ENCODE measurements at places on chromosomes 3 and 15.

- no peak for DNase-seq
Measured at GRCh38 chr3:55544219-55544618, 57.1 kb upstream of the WNT5A start.

DNA sequence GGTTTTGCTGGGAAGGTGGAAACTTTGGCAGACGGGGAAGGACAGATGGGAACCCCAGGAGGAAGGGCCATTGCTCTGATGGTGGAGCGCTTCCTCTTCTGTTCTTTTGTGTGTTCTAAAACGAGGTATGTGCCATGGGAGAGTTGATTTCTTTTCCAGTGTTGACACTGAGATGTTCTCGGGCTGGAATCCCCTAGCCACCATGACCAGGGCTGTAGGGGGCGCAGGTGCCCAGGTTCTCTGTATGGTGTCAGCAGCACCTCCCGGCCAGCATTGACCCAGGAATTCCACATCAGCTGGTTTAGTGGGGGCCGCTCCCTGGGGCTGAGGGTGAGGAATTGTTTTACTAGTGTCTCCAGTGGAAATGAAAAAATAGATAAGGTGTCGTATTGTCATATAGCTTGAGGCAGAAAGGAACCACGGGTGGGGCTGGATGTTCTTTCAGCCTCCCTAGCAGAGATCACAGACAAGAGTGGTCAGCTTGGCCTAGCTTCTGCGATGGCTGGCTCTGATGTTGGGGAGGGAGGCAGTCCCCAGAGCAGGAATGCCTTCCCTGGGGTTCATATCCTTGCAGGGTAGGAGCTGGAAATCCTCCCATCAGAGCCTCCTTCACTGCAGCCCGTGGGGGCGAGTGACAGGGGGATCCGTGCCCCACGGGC, 34.2 kb upstream of the ACAD9 start:
- no peak for DNase-seq

GRCh38 chr15:85550283-85550682, 169.9 kb downstream of the AKAP13 start:
- DNase-seq: no peak

DNA sequence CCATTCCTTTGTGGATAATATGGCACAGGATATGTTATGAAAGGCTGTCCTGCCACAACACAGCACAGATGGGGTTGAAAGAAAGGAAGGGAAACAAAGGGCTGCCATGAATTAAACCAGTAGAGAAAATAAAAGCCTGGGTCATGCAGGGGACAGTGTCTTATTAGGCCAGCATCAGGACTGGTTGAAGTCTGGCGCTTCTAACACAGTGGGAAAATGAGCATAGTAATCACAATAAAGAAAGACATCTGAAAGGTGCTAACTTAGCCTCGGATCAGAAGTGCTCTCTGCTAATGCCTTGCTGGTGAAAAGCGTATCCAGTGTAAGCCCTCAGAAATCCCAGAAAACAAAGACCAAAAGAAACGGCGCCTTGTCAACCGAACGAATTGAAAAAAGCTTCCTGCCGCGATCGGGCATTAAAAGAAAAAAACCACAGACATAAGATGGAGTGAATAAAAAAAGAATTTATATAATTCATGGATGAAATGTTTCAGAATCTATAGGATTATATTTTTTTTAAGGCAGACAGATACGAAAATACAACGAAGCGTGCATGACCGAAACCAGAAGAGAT, 566 bp upstream of the MKRN3 start:
- peak; percentile 9 for DNase-seq
